Stimulated activated CD4-positive, alpha-beta T cell treated with anti-CD3 and anti-CD28 coated beads, Interleukin-1b, Interleukin-23, amount 100 ng/mL, for 1 hour (primary cell): ENCODE measurements at places on chromosomes 5 and 9.

- no peak for DNase-seq
Measured at GRCh38 chr5:125612181-125612721, 811.0 kb upstream of the GRAMD2B start.

DNA sequence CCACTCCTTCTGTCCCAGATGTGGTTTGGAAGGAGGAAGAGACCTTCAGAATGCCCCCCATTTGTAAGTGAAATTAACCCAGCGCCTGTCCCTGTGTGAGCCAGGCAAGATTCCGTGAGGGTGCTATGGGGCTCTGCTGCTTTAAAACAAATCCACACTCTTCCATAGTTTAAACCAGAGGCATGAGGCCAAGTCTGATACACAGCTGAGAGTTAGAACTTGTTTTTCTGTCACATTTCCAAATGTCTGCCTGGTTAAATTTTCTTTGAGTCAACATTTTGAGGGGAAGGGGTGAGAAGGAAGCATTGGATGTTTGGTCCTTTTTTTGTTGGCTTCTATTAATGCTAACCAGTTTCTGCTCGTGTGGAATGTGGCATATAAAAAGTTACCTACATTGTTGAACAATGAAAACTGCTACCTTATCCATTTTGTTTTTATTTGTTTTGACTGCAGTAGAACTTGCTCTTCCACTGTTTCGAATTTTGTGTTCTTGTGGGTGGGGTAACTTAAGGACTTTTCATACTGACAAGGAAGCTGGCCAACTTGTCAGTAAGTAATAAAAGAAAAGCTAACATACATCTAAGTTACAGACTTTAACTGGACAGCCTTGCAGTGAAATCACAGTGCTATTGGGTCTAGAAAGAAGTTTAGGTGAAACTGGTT lies 12.9 kb downstream of the RGMB start:
- no peak for DNase-seq

- no peak for DNase-seq
Measured at GRCh38 chr9:121404906-121405305, 34.9 kb upstream of the STOM start.

GRCh38 chr5:149680810-149681221 lies 49.3 kb upstream of the PPARGC1B start:
- no peak for DNase-seq

GRCh38 chr5:33422191-33422590 lies 18.6 kb upstream of the TARS1 start:
- no peak for DNase-seq

GRCh38 chr5:110665184-110665726 lies 61.2 kb downstream of the TMEM232 start:
- DNase-seq = no peak

GRCh38 chr5:150481972-150482406 lies 25.9 kb upstream of the NDST1 start:
- DNase-seq = no peak

GRCh38 chr9:107932046-107932445 lies 442.5 kb upstream of the KLF4 start:
- DNase-seq = no peak

- no peak for DNase-seq
Measured at GRCh38 chr5:87243161-87243844, 24.4 kb upstream of the RASA1 start.

DNA sequence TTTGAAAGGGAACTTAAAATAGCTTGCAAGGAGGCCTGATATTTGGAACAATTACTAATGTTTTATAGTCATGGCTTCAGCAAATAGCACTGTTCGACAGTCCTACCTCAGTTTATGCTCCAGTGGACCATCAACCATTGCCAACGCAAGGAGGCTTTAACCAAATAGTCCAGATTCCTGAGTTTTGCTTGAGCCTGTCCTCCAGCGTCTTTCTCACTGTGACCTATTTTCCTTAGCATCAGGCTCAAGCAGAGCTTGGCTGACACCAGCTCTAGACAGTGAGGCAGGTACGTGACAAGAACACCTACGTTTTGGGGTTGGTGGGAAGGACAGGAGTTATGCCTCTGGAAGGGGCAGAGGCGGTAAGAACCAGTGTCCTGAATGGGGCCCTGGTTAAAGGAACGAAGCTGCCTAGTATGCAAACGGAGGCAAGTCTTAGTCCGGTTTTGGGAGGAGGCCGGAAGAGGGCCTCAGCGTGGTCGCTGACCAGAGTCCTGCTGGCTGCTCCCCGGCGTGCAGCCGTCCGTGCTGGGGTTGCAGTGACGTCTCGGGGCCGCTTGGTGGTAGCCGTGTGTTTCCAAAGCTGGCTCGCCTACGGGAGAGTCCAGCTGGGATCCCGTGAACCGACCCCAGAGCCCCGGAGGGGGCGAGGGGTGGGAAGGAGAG lies 998 bp upstream of the FGF18 start:
- DNase-seq = no peak

DNA sequence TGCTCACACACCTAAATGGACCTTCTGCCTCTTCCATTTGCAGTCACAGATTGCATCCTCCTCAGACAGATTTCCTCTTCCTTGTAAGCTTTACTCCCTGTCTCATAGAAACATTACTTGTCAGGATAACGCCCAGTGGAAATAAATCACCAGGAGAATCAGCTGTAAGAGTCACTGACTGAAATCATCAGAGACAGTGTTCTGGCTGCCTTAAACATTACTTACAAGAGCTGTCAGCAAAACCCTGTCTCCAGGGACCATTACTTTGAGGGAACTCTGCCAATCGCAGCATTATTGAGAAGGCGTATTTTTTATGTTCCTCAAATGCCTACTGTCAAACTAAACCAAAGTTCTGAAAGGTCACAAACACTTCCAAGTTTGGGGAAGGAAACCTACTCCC lies 5.9 kb downstream of the DPYSL3 start:
- DNase-seq = no peak

- no peak for DNase-seq
Measured at GRCh38 chr5:100165309-100165708, 369.9 kb upstream of the FAM174A start.

DNA sequence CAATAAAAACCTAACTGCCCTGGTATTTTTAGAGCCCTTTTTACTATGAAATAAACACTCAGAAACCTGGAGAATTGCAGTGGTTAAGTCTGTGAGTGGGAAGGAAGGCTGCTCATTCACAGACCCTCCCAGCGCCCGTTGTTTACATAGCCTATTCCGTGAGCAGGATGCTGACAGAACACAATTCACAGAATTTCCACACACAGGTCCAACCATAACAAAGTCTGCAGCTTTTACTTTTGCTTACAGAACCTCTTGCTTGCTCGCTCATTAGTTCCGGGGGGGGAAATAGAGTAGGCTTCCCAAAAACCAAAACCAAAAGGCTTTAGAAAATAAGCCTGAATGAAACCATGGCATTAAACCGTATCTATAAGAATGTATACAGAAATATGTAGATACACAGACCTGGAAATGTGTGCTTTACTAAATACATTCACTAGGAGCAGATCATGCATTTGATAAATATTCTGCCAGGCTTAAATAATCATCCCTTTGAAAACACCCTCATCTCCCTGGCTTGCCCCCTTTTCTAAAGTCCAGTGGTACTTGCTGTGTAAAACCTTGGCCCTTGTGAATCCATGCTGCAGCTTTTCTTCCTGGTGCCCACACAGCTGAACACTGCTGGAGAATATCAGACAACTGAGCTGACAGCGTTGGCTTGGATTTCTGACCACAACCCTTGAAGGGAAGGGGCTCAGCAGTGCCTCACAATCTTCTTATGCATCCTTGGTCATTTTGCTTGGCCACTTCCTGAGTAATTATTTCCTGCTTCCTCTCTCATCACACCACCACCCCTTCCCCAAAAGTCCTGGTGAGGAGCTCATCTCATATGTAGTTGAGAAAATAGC lies 128.0 kb downstream of the FANCC start:
- DNase-seq = no peak

DNA sequence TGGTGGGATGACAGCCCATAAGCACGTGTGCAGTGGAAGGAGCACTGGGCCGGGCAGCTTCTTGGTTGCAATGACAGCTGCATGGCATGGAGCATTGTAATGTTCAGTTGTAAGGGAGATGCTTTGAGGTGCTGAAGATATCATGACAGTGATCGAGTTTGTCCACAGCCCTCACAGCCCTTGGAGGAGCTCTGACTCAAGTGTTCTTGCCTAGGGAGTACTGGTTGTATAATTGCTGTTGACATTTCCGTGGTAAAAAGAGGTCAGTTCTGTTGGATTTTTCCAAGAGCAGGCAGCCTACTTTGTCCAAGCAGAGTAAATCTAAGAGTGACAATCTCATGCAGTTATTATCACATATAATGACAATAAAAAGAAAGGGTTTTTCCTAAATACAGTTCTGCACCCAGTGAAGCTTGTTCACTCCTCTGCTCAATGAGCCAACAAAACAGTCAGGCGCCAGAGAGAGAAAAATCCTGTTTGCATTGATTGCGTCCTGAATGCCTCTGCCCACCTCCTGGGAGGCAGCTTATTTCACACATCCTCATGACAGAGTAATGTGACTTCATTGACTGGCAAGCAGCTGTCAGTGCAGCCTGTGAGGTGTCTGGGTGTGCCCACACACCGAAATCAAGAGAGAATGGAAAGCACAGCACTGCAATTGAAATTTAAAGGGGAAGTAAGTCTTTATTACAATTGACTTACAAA lies 248.0 kb downstream of the NTRK2 start:
- DNase-seq = no peak

DNA sequence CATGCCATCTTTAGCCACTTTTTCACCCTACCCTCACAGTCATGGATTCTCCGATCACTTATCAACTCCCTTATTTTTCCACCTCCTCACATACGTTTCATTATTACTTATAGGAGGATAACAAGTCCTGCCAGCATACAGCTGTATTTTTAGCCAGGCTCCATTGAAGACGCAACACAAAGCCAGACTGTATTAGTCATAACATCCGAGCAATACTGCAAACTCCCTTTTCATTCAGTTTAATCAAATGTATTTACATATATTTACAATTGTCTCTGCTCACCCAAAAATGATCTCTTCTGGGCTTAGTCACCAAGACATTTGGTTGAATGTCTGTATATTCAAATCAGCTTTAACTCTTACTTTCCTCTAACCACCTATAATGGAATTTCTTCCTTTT lies 126.4 kb upstream of the PRLR start:
- DNase-seq = no peak

GRCh38 chr9:111728143-111728542 lies 66.6 kb downstream of the SHOC1 start:
- no peak for DNase-seq

- DNase-seq = no peak
Measured at GRCh38 chr5:107783551-107783950, 112.8 kb upstream of the EFNA5 start.

DNA sequence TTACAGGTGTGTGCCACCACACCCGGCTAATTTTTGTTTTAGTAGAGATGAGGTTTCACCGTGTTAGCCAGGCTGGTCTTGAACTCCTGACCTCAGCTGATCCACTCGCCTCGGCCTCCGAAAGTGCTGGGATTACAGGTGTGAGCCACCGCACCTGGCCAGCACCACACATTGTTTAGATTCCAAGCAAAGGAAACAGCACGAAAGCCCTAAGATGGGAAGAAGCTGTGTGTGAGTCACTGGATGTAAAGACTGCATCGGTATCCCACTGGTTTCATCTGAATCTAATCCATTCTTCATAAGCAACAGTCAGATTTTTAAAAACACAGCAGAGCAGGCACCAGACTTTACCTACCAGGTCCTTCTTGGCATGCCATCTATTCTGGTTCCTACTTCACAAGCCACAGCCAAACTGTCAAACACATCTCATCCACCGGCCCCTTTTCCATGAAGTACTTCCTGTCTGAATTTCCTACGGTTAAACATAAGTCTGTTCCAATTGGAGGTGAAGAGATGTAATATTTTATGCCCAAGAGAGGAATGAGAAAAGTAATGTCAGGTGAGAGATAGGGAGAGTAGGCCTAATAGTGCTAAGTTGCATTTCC lies 17.4 kb downstream of the UBTD2 start:
- DNase-seq = no peak

- no peak for DNase-seq
Measured at GRCh38 chr5:168055961-168056360, 235.5 kb upstream of the WWC1 start.

DNA sequence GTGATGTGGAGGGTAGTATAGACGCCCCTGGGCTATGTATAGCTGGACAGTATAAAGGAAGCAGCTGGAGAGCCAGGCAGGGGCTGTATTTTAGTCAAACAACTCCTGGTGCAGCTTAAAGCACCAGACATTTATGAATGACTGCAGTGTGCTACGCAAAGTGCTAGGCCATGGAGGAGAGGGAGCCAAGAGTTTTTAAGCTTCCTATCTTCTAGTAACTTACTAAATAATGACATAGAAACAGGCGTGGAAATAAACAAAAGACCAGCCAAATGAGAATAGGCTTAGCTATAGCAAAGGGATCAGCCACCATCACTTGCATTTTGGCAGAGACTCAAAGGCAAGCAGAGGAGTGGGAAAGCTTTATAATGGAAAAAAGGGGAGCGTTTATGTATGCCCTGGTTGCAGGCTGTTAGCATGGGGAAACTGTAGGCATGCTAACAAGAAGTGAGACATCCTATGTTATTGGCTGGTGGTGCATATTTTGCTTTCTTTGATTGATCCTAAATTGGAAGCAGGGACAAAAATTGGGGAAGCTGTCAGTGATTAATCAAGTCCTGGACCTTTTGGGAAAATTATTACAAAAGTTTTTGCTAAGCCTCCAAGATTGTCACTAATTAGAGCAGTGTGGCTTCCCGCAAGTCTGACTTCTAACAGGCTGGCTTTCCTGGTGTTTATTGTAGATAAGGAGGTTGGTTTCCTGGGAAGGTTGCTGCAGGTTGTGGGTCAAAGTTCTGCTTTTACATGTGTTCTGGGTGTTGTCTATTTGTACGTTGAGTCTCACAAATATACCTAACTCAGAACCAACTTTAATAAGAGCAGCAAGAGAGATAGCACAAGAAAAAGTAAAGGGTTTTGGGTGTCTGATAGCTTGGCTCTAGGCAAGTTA lies 46.6 kb downstream of the RAB3C start:
- no peak for DNase-seq

DNA sequence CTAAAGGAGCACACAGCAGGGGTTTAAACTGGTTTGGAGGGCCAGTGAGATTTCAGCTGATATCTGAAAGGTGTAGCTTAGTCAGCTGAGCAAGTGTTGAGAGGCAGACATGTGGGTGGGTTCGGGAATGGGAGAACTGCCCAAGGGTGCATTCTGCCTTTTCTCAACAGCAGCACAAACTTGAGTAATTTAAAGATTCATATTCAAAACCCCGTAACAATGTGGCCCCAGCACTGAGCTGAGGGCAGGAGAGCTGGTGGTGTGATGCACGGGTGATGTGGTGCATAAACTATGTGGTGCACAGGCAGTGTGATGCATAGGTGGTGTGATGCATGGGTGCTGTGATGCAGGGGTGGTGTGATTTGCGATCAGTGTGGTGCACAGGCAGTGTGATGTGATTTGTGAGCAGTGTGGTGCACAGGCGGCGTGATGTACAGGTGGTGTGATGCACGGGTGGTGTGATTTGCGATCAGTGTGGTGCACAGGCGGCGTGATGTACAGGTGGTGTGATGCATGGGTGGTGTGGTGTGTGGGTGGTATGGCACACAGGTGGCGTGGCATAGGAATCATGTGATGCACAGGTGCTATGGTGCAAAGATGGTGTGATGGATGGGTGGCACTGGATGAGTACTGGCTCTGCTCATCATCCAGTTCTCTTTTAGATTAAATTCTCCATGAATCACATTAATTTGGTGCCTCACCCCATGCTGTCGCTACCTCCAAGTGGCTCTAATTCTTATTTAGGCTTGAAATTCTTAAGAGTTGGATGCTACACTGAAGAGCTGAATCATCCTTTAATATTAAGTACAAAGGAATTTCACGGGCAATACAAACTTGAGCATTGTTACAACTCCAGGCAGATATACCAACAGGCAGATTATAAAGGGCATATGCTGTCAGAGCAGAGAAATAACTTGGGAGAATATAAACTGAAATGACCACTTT lies 53.6 kb downstream of the DAP start:
- no peak for DNase-seq

- no peak for DNase-seq
Measured at GRCh38 chr5:88287846-88288527, 19.3 kb upstream of the TMEM161B start.
